ENCODE measurements at places on chromosomes 11 and 22. TPM values are rescaled to one million over a fixed set of nuclear protein-coding genes. Genes with fewer than 3 reads are reported as not detected.

The NRXN2 gene
- total RNA-seq: 83.9 TPM

The MUC15 gene
- 3.7 TPM for total RNA-seq

The RTN3 gene
- total RNA-seq: 124 TPM

The ART1 gene
- total RNA-seq: not detected

The KDM4E gene
- total RNA-seq: not detected

The APOBEC3C gene
- total RNA-seq: 4.5 TPM

The CEP126 gene
- total RNA-seq: 17.2 TPM

The NCF4 gene
- total RNA-seq: 5.1 TPM

The SCN3B gene
- 38.5 TPM for total RNA-seq

The ESAM gene
- 25.6 TPM for total RNA-seq

The TAF10 gene
- total RNA-seq: 16.2 TPM

The AGBL2 gene
- total RNA-seq: 4.2 TPM

The F2 gene
- not detected for total RNA-seq

The MMP1 gene
- not detected for total RNA-seq

The CNTF gene
- 1.8 TPM for total RNA-seq

The BRSK2 gene
- total RNA-seq: 50.6 TPM

The MYEOV gene
- total RNA-seq: not detected

The GLYAT gene
- total RNA-seq: not detected

The DDB1 gene
- total RNA-seq: 266 TPM

The PHRF1 gene
- total RNA-seq: 34.7 TPM

The XKR3 gene
- total RNA-seq: not detected

The NXPE1 gene
- not detected for total RNA-seq

The PANX3 gene
- not detected for total RNA-seq

The OR10S1 gene
- total RNA-seq: not detected

The MGAT3 gene
- 12.9 TPM for total RNA-seq

The IL17REL gene
- 0.55 TPM for total RNA-seq

The ARHGEF17 gene
- 60.8 TPM for total RNA-seq

The C11orf91 gene
- total RNA-seq: not detected

The FOLR1 gene
- total RNA-seq: 4.8 TPM

The HPX gene
- total RNA-seq: 2.8 TPM

The APOL4 gene
- 12.1 TPM for total RNA-seq

The MN1 gene
- total RNA-seq: 40.6 TPM

The ZP1 gene
- total RNA-seq: not detected

The MUS81 gene
- 42.3 TPM for total RNA-seq

The CREB3L1 gene
- 35.6 TPM for total RNA-seq

The TNNI2 gene
- 103 TPM for total RNA-seq

The REXO2 gene
- total RNA-seq: 57.8 TPM

The MOGAT2 gene
- total RNA-seq: not detected

The GRIA4 gene
- 163 TPM for total RNA-seq

All from camera-type eye (tissue), 1 donor.